ENCODE measurements at places on chromosomes 1 and 21.
A peak's percentile ranks its signal among the peaks of the same experiment; 100 is the strongest.

- DNase-seq, result no peak
These were observed 4.4 kb downstream of the CLCA4 start for GRCh38 chr1:86551305-86551704.

DNA sequence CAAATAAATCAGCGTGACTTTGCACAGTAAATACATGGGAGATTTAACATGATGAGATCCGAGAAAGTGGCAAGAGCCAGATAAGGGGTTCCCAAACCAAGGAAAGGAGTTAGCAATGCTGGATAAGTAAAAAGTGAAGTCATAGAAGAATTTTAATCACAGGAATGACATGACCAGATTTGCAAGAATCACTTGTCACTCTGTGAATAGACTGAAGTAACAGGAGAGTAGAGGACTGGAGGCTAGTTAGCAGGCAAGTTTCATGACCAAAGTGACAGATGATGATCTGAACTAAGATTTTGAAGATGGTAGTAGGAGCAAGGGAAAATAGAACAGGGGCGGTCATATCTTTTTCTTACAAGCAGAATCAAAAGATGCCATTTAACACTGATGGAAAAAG, 8.4 kb downstream of the CFH start:
- no peak for DNase-seq

- DNase-seq, result no peak
These were observed 18.5 kb upstream of the FAM20B start for GRCh38 chr1:179007233-179007632.

DNA sequence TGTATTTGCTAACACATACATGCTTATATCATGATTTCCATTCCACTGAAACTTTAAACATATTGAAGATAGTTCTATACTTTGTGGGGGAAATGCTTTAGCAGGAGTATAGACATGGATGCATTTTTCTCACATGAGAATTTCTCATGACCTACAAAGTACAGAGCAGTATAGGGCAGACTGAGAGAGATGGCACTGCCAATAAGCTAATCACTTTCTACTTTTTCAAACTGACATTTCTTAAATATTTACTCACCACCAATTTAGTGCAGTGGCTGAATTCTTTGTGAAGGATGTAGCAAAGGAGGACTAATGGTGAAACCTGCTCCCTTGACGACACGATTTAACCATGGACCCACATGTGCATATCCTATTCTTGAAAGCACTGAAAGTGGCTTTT, 923.5 kb downstream of the ADGRL2 start:
- DNase-seq, result no peak

DNA sequence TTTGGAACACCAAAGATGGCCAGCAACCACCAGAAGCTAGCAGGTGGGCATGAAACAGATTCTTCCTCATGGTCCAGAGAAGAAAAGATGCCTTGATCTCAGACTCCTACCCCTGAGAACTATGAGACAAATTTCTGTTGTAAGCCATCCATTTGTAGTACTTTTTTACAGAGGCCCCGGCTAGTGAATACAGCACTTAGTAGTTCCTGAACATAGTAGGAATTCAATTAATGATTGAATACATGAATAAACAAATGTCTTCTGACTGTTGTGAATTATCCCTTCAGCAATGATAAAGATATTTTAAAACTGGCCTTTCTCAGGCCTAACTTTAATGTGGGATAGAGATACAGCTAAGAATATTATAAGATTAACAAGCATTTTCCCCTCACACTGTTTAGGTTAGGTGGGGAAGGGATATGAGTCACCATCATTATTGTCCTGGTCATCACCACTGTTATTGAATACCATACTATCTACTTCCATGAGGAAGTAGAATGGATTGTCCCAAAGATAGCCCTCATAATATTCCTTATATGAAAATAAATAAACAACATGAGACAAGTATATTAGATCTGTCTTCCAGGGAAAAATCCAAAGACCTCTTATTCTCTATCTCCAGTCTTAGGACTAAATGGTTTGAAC, 51.4 kb downstream of the ADCY10 start:
- no peak for DNase-seq

- no peak for DNase-seq
These were observed 23.4 kb upstream of the ARF1 start for GRCh38 chr1:228058949-228059633.

DNA sequence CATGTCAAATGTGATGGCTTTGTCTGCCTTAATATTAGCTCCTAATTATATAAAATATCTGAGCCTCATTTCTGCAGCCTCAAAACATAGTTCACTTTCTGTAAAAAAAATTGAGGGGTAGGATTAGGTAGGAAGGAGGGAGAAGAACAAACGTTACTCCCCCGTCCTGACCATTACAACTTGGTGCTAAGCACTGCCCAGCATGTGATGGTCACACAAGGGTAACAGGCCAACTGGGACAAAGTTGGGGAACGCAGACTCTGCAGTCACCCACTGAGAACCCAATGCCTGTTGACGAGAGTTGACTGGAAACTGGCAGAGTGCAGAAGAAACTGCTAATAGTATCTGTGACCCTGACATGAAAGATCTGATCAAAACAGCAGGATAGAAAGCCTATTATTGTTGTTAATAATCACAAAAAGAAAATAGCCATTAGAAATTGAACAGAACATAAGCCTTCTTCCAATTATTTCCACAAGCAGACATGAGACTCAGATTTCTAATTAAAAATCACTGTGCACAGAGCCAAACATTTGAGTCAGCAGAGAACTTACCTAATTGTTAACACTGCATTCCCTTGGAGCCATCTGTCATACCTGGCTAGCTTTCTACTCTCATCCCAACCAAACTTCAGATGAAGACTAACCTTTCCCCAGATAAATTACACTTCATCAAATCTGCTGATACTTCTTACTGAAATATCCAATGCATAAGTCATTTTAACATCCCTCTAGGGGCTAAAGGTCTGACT, 5.5 kb downstream of the SORT1 start:
- no peak for DNase-seq

- no peak for DNase-seq
These were observed 178.6 kb downstream of the TGFBR3 start for GRCh38 chr1:91707114-91707889.

- DNase-seq, result no peak
These were observed 38.9 kb upstream of the IVNS1ABP start for GRCh38 chr1:185355947-185356346.

DNA sequence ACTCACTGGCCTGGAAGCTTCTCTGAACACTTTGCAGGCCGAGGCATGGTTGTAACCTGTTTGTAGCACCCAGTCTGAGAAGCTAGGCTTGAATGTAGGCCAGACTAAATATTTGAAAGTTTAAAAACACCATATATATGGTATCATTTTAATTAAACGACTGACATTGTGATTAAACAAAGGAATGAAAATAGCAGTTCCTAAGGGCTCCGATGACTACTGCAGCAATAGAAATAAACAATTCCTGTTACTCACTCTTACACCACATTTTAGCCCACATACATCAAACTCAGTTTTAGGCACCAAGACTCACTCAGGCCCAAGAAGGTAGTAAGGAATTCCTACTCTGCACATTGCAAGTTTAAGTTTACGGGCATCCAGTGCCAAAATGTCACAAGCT, 281.2 kb downstream of the AKT3 start:
- no peak for DNase-seq

GRCh38 chr1:63603810-63604209, 10.6 kb downstream of the PGM1 start:
- no peak for DNase-seq

DNA sequence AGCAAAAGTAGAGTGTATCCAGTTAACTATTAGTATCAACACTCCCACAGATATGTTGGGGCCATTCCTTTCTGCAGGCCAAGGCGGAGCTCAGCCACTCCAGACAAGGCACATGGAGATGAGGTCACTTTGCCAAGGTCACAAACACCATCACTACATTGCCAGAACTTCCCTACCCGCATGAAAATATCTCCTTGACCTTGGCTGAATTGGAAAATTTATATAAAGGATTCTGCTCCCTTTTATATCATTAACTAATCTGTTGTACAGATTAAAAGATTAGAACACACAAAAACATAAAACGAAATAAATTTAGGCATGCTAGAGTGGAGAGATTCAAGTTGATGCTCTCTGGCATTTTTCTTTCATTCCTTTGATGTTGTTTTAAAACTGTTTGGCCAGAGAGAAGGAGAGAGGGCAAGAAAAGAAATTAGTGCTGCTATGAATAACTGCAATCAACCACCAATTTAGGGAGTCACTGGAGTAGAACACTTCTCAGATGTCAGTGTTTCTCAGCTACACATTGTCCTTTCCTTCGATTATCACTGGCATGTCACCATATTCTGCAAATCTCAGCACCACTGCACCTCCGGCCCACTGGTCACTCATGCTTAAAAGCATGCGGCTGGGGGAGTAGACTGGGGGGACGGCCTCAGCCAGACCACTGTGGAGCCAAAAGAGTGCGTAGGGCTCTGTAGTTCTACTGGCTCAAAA, 78.7 kb upstream of the ATP1B1 start:
- peak; percentile 76 for DNase-seq

DNA sequence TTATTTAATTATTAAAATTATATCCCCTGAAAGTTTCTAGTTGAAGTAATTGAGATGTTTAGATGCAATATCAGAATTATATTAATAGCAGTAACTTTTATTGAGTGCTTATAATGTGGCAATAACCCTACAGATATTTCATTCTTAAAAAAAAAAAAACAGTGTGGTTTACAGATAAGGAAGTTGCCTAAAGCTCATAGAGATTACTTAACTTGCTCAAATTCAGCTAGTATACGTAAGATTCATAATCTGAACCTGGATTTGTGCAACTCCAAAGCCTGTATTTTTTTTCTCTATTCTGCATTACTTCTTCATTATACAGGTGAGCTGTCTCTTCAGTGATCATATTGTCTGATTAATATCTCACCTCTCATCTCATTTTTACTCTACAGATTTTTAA, 156.0 kb upstream of the PTBP2 start:
- DNase-seq, result no peak

DNA sequence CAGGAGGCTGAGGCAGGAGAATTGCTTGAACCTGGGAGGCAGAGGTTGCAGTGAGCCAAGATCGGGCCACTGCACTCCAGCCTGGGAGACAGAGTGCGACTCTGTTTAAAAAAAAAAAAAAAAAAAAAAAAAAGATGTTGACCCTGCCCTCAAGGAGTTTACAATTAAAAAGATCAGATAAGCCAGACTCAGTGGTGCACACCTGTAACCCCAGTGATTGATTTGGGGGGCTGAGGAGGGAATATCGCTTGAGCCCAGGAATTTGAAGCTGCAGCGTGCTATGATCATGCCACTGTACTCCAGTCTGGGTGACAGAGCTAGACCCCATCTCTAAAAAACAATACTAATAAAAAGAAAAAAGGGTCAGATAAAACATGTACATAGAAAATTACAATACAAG, 1.6 kb upstream of the SESN2 start:
- DNase-seq, result no peak

DNA sequence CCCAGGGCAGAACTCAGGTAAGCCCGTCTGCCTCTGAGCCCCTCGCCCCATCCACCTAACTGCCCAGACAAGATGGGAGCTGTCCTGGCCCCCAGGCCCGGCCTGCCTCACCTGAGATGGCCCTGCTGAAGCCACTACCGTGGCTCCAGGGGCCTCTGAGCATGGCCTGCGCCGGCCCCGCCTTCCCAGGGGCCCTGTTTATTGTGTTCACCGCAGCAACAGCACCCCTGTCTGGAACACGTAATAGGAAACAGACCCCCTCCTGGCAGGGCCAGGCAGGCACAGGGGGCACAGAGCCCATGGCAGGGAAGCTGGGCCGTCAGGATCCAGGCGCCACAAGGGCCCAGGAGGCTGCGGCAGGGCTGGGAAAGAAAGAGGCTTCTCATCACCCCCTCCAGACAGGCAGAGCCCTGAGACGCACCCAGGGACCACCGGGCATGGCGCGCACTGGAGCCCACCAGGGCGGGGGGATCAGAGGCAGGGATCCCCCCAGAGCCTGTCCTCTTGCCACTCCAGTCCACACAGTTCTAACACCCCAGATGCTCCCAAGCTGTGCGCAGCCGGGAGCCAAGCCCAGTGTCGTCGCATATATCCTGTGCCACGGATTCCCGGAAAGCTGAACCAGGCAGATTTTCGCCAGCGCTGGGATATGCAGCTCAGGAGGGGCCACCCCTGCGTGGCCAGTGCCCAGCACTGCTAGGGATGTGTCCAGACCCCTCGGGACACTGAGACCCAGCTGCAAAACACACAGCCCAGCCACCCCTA, 62.6 kb downstream of the ARHGEF16 start:
- no peak for DNase-seq

DNA sequence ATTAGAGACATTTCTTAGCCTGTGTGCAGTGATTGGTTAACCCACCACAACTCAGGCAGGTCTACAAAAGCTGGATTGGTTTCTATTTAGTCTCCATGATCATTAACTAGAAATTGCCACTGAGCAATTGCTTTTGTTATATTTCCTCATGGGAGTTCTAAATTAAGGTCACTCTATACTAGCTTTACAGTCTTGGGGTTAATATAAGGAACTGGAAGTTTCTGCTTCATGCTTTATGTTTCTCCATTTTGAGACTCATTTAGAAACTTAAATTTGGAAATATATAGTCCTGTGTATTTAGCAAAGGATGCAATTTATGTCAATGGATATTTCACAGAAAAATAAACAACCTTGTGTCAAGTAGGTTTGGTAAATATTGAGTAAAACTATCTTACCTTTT, 137.5 kb downstream of the HLX start:
- DNase-seq, result no peak

DNA sequence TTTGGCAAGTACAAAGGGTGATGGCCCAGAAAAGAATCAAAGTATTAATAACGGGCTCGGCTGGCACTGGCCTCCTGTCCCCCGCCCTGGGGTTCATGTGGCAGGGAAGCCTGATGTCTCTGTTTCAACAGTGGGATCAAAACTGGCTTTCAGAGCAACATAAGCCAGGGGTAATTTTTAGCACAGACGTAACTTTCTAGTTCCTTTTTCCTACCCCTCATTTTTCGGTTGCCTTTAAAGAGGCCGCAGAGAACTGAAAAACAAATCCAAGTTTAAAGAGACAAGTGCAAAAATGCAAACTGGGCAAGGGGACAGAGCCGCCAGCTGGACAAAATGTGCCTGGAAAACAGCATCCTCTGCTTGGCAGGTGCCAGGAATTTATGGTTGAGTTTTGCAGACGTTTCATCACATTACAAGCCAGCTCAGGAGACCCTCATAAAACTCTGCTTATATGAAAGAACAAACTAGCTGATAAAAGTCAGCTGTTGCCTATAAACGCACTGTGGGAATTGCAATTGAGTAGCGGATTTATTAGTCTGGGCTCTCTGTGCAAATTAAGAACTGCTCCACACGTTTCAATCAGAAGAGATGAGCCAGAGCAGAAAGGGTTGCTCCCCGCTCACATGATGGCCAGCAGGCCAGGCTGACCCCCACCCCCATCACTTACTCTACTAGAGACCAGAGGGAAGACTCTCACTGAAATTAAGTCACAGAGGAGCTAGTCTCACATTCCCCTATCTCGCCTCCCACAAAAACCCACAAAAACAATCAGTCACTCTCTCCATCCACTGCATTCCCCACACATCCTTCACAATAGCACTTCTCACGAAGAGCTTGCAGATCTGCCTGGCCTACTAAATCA, 15.8 kb upstream of the CDCA8 start:
- peak; percentile 68 for DNase-seq

GRCh38 chr1:95311014-95311413, 77.0 kb downstream of the RWDD3 start:
- DNase-seq, result no peak

- no peak for DNase-seq
These were observed 255.9 kb downstream of the CACNA1E start for GRCh38 chr1:181739214-181739613.

Data from GM12878 (cell line).